NCI-H460 (cell line): ENCODE measurements at places on chromosomes 13 and 19.

- DNase-seq, result no peak
Measured at GRCh38 chr19:45323671-45324081, 1.0 kb upstream of the CKM start.

GRCh38 chr13:101751488-101751887 lies 299.0 kb downstream of the ITGBL1 start:
- peak; percentile 76 for DNase-seq

DNA sequence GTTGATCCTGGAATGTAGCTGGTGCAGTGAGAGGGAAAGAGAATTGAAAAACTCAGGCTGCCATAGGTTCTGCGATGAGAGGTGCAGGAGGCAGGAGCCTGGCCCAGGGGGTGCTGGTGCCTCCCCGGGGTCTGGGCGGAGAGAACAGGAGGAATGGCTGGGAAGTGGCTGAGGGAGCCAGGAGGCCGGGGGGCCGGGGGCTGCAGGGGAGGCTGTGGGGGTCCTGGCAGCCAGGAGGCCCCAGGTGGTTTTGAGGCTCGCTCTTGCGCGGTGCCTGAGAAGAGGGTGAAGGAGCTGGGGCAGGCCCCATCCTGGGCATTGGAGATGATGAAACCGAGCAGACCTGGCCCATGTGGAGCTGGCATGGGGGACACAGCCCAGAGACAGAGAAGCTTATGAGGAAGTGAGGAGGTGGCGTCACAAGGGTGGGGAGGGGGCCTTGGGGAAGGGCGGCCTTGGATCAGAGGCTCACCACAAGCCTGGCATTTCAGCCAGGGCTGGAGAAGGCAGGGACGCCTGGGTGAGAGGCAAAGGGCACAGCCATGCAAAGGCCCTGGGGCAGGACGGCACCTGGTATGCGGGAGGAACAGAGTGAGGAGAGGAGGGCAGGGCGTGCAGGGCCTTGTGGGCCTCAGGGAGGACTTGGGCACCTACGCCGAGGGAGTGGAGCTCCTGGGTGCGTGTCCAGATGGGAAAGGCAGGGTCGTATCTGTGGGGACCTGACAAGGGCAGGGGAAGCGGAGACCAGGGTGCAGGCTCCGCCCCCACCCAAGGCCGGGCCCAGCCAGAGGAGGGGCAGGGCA lies 1.3 kb upstream of the TEKTIP1 start:
- DNase-seq, result no peak

- no peak for DNase-seq
Measured at GRCh38 chr19:45477713-45478453, 10.1 kb downstream of the FOSB start.

DNA sequence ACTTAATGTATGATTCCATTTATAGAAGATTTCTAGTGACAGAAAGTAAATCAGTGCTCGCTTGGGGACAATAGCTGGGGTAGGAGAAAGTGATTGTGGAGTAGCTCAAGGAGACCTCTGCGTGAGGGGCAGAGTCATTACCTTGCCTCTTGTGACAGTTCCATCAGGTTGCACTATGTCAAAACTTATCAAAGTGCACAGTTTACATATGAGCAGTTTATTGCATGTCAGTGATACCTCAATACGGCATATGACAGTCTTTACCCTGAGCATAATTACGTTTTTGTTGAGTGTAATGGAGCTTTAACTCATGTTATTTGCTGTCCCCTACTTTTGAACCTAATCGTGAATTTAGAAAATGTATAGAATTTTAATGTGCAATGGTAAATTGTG lies 15.0 kb downstream of the ARHGEF7 start:
- DNase-seq, result no peak

GRCh38 chr19:3268763-3269162 lies 44.3 kb downstream of the CELF5 start:
- DNase-seq, result no peak

DNA sequence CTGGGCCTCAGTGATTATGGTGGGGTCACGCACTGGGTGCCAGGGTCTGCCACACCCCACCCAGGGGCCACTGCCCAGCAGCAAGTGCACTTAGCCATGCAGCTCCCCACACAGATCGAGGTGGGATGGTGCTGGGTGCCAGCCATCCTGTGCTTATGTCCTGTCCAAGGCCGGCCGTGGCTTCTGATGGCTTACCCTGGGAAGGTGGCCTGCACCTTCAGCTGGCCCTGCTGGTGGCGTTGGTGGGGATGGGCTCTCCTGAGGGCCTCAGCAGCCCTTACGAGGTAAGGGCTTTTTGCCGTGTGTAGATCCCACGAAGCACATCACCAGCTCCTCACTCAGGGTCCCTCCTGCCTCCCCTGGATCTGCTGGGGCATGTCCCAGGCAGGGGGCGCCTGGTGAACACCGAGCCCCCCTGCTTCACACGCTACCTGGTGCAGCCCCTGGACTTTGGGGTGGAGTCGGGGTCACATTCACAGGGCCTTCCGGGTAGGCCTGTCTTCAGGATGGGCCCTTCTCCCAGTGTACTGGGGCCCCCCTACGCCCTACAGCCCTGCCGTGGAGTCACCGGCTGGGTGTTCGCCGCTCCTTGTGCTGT lies 46.6 kb downstream of the CRTC1 start:
- no peak for DNase-seq

GRCh38 chr13:88189728-88190127 lies 518.6 kb downstream of the SLITRK5 start:
- no peak for DNase-seq

- DNase-seq, result no peak
Measured at GRCh38 chr13:50636007-50636704, 207.3 kb downstream of the DLEU7 start.

GRCh38 chr19:41606215-41606837 lies 20.5 kb downstream of the CEACAM4 start:
- DNase-seq, result no peak

- DNase-seq, result no peak
Measured at GRCh38 chr13:20536992-20537391, 11.3 kb upstream of the CRYL1 start.

DNA sequence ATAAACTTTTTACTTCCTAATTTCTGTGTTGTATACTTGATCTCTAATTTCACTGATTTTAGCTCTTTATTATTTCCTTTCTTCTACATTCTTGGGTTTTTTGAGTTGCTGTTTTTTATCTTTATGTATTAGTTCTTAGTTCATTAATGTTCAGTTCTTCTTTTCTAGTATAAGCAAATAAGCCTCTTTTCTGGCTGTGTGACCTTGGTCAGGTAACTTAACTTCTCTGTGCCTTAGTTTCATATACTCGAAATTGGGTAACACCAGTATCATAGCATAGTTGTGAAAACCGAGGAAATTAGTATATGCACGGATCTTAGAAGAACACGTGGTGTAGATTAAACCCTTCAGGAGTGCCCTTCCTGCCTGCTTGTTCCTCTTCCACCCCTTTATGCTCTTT lies 130.2 kb upstream of the C1QTNF9B start:
- DNase-seq, result no peak

DNA sequence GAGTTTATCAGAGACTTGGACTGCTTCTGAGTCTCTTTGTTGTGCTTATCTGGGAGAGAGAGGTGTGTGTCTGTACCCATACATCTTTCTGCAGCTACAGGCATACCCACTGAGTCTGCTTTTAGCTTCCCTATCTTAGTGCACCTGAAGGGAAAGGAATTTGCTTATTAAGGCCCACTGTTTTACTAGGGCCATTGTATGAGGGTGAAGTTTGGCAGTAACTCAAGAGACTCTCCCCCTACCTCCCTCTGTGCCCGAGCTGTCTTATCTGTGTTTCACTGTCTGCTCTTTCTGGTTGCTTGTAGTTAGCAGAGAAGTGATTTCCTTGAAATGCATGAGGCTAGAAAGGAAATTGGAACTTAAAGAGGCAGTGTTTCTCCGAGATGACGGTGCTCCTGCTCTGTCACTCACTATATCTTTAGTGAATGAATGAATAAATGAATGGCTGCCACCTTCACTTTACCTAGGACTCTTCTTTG lies 678 bp upstream of the CD33 start:
- DNase-seq, result no peak

DNA sequence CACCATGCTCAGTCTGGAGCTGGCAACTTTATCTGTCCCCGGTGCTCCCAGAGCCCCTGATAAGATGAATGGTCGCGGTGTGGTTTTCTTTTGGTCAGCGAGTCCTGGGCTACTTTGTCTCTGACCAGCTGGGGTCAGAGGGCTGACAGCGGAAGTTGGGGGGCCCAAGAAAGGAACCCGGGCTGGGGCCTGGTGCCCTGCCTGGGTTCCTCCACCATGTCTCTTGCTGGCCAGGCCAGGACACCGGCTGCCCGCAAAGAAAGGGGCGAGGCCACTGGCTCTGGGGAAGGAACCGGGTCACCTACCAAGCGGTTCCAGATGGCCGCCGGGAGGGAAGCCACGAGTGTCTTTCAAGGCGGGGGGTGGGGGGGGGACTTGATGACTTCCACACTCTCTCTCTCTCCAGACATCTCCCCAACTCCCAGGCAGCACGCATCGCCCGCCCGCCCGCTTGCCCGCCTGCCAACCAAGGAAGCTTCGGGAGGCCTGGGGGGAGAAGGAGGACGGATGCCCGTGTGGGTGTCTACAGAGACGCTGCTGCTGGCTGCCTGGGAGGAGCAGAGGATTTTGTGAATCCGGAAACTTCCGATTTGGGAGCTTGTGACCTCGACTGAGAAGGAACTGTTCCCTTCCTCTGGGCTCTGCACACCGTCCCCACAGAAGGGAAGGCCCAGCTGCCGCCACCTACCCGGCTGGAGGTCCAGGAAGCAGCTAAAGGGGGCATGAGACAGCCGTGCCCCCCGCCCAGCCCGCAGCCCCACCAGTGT lies 1.1 kb downstream of the PIP5K1C start:
- no peak for DNase-seq

DNA sequence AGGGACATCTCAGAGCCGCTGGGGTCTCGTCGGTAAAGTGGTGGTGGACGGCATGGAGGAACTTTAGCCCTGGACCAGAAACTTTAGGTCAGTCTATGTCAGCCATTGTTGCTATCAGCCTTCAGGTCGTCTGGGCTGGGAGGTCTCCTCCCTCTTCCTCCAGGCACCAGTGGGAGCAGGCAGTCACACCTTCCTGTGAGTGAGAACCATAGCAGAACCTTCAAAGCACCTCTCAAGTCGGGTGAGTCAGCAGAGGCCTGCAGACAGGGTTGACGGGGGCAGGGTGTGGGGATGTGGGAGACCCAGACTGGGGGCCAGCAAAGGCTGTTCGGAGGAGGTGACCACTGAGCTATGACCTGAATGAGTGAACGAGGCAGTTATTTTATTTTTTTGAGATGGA lies 15.4 kb upstream of the SBNO2 start:
- no peak for DNase-seq

DNA sequence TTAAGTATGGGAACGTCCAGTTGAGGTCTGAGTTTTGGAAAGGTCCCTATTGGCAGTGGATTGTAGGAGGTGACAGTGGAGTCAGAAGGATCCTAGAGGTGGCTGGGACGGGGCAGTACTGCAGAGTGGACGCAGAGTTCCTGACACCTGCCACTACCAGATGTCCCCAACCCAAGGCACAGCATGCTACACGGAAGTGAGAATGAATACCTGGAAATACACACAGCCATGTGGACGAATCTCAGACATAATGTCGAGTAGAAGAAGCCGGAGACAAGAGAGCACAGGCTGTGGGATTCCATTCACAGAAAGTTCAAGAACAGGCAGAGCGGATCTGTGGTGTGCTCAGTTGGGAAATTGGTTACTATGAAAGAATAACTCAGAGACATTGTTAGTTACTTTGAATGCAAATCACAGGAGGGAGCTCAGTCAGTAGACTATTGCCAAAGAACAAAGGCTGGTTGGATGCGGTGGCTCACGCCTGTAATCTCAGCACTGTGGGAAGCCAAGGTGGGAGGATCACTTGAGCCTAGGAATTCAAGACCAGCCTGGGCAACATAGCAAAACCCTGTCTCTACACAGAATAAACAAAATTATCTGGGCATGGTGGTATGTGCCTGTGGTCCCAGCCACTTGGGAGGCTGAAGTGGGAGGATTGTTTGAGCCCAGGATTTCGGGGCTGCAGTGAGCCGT lies 37.4 kb downstream of the RYR1 start:
- no peak for DNase-seq

- no peak for DNase-seq
Measured at GRCh38 chr13:46087481-46087880, 17.4 kb downstream of the CPB2 start.

GRCh38 chr19:31591258-31591657 lies 242.0 kb upstream of the TSHZ3 start:
- DNase-seq, result no peak

DNA sequence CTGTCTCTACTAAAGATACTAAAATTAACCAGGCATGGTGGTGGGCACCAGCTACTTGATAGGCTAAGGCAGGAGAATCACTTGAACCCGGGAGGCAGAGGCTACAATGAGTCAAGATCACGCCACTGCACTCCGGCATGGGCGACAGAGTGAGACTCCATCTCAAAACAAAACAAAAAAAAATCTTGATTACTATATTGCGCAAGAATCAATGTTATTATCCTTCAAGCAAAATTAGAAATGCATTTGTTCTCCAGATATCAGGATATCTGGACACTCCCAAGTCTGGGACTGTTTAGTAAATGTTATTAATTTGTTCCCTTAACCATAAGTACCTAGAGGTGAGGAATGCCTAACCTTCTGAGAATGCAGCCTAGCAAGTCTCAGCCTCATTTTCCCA lies 992.2 kb upstream of the PCDH20 start:
- DNase-seq, result no peak

GRCh38 chr19:43148233-43148632 lies 38.1 kb downstream of the PSG5 start:
- no peak for DNase-seq

DNA sequence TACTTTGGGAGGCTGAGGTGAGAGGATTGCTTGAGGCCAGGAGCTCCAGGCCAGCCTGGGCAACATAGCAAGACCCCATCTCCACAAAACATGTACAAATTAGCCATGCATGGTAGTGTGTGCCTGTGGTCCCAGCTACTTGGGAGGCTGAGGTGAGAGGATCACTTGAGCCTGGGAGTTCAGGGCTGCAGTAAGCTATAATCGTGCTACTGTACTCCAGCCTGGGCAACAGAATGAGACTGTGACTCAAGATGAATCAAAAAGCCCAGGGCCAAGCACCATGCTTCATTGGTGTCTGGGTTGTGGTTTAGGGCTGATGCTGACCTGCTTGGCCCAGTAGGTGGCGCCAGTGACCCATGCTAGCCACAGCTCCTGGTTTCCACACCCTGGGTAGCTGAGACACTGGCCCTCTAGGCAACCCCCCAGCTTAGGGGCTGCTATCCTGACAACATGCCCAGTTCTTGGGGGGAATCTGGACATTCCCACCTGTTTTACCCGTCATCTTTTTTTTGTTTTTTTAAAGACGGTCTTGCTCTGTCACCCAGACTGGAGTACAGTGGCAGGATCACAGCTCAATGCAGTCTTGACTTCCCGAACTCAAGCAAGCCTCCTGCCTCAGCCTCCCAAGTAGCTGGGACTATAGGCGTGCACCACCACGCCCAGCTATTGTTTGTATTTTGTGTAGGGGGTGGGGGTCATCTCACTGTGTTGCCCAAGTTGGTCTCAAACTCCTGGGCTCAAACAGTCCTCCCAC lies 5.5 kb downstream of the CCDC124 start:
- peak; percentile 76 for DNase-seq

GRCh38 chr13:107374038-107374437 lies 806.1 kb upstream of the ARGLU1 start:
- DNase-seq, result peak; percentile 47

- no peak for DNase-seq
Measured at GRCh38 chr19:41398598-41398997, 980 bp downstream of the BCKDHA start.
